CD4-positive, CD25-positive, alpha-beta regulatory T cell (primary cell): ENCODE measurements at places on chromosomes 11 and 22. TPM values are rescaled to one million over a fixed set of nuclear protein-coding genes. Genes with fewer than 3 reads are reported as not detected.

SERPING1 gene
- 1.1 TPM for total RNA-seq

DNA sequence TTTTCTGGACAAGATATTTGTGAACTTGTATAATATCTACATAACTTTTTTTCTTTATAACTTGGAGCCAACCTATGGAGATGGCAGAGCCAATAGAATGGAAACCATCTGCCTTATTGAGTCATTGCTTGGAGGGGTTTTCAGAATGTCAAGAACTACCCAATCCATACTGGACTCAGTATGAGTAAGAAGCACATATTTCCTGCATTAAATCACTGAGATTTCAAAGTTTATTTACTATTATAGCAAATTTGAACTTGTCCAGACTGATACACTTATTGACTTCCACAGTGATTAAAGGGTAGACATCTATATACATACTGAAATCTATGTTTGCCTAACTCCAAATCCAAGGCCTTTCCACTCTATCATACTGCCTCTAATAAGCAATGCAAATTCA lies 704.0 kb downstream of the KCNA4 start:
- no peak for DNase-seq

DNA sequence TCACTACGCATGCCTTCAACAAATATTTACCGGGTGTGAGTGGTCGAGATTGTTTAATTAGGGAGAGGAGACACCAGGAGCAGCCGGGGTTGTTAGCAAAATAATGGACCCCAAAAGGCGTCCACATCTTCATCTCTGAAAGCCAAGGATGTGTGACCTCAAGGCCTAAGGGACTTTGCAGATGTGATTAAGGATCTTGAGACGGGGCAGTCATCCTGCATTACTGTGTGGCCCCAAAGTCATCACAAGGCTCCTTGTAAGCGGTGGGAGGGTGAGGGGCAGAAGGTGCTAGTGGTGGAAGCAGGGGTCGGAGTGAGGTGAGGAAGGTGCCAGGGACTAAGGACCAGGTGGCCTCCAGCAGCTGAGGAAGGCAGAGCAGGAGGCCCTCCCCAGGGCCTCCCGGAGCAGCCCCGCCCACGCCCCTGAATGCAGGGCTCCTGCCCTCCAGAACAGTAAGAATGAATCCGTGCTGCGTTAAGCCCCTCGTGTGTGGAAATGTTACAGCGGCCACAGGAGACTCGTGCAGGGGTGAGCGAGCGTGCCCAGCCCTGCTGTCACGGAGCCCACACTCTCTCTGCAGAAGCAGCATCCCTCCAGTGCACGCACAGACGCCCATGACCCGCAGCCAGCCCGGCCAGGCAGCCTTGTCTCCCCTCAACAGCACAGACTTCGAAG lies 83.5 kb downstream of the CELSR1 start:
- DNase-seq, result no peak

TMEM45B gene
- total RNA-seq, result 1.1 TPM

DNA sequence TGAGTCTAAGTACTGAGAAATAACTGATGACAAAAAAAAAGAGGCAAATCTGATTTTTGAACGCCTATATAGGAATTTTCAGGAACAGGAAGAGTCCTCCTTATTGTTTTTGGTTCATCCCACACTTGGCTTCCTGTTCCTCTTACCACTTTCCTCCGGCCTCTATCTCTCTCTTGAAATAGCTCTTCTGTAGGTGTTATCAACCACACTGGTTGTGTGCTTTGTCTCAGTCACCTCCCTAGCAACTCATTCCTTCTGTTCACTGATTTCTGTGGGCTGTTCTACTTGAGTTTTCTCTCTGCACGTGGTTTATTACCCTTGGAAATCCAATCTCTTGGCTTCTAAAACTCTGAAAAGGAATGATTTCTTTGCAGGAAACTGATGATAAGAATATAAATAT lies 78.7 kb upstream of the C11orf87 start:
- no peak for DNase-seq

DNA sequence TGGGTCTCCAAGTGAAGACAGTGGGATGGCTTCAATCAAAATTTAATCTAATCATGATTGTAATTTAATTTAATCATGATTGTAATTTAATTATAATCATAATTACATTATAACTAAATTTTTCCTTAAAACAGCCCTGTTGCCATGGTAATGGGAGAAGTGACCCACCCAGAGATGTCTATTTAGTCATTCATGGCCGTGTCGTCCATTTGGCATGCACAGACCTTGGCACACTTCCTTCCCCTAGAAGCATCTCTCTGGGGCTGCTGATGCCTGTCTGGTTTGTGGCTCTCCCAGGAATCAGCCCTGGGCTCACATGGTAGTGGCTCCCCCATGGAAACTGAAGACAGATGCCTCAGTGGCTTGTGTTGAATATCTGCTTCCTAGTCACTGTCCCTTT lies 27.0 kb downstream of the P4HA3 start:
- DNase-seq, result no peak

DNA sequence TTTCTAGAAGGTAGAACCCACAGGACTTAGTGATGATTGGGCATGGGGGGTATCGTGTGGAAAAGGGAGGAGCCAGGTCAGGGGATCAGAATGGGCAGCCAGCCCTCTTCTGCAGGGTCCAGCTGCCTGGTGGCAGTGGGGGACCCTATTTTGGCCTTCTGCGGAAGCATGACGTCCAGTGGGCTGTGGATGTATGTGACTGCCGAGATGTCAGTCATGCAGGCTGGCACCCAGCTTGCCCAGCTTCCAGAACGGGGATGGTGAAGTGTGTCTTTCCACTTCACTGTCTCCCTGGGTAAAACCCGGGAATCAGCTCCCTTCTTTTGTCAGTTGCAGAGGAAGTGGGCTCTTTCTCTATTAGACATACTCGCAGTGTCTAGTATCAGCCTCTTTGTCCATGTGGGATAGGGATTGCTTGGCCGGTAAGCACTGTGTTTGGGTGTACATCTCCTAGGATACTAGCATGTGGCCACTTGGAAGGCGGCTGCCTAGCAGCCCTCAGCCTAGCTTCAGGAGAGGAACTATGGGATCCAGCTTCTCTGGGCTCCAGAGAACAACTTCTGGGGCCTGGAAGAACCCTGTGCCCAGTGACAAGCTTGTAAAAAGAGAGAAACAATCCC lies 51.4 kb downstream of the GRIK4 start:
- no peak for DNase-seq
